Endothelial cell (in vitro differentiated cells): ENCODE measurements at places on chromosomes 5 and 9. TPM values are rescaled to one million over a fixed set of nuclear protein-coding genes. Genes with fewer than 3 reads are reported as not detected.

- H3K4me1 ChIP-seq: peaks cover 13% of the 10 kb centered on the region
- peaks cover 6% of the 10 kb centered on the region for H3K36me3 ChIP-seq
- peaks cover 7% of the 10 kb centered on the region for H3K27me3 ChIP-seq
- DNase-seq: no peak
Observed at GRCh38 chr9:136577941-136578625, 32.2 kb upstream of the NOTCH1 start.

- no peak overlapping the region for H3K27ac ChIP-seq
- DNase-seq: no peak
- peaks cover 2% of the 10 kb centered on the region for H3K27me3 ChIP-seq
- H3K36me3 ChIP-seq: no peaks in the 10 kb centered on the region
- H3K4me1 ChIP-seq: peaks cover 20% of the 10 kb centered on the region
Observed at GRCh38 chr9:114953959-114954358, 23.6 kb upstream of the TNFSF8 start.

DNA sequence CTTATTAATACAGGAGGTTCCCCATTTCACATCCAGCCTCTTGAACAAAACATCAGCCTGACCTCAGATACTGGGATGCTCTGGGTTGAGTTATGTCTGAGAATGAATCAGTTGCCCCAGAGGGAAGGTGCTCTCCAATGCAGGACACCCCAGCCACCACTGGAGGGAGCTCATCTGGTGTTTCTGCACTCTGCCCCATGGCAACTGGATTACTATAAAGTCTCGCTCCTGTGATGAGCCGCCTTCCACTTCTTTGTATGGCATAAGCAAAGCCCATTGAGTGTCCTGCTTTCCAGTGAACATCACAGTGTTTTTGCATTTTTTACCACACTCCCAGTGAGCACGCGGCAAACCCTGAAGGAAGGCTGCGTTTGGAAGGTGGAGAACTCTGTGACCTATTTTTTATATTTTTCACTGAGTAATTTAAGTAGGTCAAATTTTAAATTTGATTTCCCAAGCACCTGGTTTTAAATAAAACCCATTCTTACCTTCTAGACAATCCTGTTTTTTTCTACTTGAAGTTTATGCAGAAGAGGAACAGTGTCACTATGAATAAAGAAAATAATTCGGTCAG, 176.9 kb upstream of the WWC1 start:
- peak; percentile 66 for DNase-seq
- H3K27ac ChIP-seq: no peak overlapping the region
- H3K27me3 ChIP-seq: no peaks in the 10 kb centered on the region
- no peak overlapping the region for H3K4me3 ChIP-seq

GRCh38 chr9:109593612-109594011, 95.5 kb upstream of the PTPN3 start:
- H3K27me3 ChIP-seq: no peaks in the 10 kb centered on the region
- no peak for DNase-seq
- H3K4me1 ChIP-seq: no peaks in the 10 kb centered on the region

GRCh38 chr9:123753669-123754258, 176.2 kb downstream of the DENND1A start:
- no peaks in the 10 kb centered on the region for H3K36me3 ChIP-seq
- no peak overlapping the region for H3K4me3 ChIP-seq
- DNase-seq: no peak
- H3K4me1 ChIP-seq: peaks cover 3% of the 10 kb centered on the region

- H3K27ac ChIP-seq: peak overlapping the region; percentile 81
- no peak overlapping the region for H3K4me3 ChIP-seq
- no peaks in the 10 kb centered on the region for H3K36me3 ChIP-seq
- no peaks in the 10 kb centered on the region for H3K27me3 ChIP-seq
- peak; percentile 8 for DNase-seq
- H3K4me1 ChIP-seq: peaks cover 6% of the 10 kb centered on the region
Observed at GRCh38 chr5:92939428-92939827, 641.6 kb downstream of the NR2F1-AS1 start.

GRCh38 chr9:20242510-20243189, 379.6 kb downstream of the MLLT3 start:
- peaks cover 3% of the 10 kb centered on the region for H3K4me1 ChIP-seq
- DNase-seq: no peak
- no peak overlapping the region for H3K4me3 ChIP-seq
- peaks cover 2% of the 10 kb centered on the region for H3K27me3 ChIP-seq
- no peaks in the 10 kb centered on the region for H3K36me3 ChIP-seq

Gene GMCL2
- not detected for total RNA-seq
